ENCODE measurements at places on chromosomes 3 and 15.

DNA sequence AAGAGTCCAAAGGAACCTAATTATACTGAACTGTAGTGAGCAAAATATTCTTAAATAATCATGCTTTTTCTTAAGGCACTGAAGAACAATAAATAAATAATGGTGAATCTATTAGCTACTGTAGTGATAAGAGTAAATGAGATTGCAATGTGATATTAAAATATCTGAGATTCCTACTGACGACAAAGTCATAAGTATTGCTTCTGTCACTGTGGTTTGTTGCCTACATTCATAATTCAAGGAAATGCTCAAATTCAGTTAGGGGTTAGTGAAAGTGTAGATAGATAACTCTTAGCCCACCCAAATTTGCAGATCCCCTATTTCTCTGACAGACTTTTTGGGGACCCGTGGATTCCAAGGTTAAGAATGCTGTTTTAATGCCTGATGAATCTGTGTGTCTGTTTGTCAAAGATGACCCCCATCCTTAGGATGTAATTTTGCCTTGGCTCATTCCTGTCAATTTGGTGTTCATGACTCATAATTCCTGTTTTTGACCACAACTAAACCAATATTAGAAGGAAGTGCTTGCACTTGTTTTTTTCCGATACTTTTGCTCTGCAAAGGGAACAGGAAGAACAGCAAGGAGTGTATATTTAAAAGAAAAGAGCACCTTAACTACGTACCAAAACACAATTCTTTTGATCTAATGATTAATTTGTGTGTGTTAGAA lies 86.7 kb downstream of the MAGI1 start:
- DNase-seq, result no peak

- no peak for DNase-seq
Observed at GRCh38 chr15:62934236-62934971, 108.1 kb upstream of the TPM1 start.

DNA sequence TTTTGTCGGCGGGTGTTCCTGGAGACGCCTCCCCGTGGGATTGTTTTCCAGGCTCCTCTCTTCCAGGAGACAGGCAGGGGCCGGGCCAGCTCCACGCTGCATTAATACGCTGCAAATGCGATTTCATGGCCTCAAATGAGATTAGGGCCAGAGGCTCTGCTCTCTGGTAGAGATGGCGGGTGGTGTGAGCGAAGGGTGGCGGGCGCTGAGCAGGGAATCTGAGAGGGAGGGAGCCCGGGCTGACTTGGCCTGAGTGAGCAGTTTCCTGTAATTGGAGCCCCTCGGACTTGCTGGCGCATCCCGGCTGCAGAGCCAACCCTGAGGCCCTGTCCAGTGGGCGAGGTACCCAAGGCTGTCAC lies 7.4 kb upstream of the CCDC33 start:
- DNase-seq, result no peak

- no peak for DNase-seq
Observed at GRCh38 chr3:184379358-184380184, at the start of gene CHRD. Gene CHRD, plus strand, starts transcription at chr3:184380054. Its CDS starts 265 bp downstream, at chr3:184380319.

- no peak for DNase-seq
Observed at GRCh38 chr3:162376761-162377160, 880.2 kb downstream of the OTOL1 start.

Measured in stimulated activated CD4-positive, alpha-beta T cell treated with anti-CD3 and anti-CD28 coated beads, Interleukin-4, amount 100 ng/mL, for 1 hour (primary cell).